CD4-positive, alpha-beta T cell treated with Interleukin-1 beta for 1 hour (primary cell): ENCODE measurements at places on chromosomes 12 and 14.

GRCh38 chr12:80838708-80839107 lies 99.0 kb downstream of the LIN7A start:
- DNase-seq = no peak

DNA sequence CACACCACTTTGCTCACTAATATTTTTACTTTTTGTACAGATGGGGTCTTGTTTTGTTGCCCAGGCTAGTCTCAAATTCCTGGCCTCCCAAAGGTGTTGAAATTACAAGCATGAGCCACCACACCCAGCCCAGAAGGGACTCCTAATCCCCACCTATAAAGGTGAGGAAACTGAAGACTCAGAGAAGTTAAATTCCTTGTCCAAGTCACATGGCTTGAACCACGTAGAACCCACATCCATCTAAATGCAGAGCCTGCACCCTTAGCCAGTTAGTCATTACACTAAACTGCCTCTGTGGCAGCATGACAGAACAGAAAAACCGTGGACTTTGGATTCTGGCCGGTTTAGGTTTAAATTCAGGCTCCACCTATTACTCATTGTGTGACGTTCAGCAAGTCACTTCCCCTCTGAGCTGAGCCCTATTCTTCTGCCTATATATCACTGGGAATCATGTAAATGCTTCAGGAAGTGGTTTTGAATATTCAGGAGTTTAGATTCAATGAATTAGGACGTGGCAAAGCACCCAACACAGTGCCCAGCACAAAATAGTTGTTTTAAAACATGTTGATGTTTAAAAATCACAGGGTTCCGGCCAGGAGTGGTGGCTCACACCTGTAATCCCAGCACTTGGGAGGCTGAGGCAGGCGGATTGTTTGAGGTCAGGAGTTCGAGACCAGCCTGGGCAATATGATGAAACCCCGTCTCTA lies 3.0 kb upstream of the CORO1C start:
- peak; percentile 10 for DNase-seq

DNA sequence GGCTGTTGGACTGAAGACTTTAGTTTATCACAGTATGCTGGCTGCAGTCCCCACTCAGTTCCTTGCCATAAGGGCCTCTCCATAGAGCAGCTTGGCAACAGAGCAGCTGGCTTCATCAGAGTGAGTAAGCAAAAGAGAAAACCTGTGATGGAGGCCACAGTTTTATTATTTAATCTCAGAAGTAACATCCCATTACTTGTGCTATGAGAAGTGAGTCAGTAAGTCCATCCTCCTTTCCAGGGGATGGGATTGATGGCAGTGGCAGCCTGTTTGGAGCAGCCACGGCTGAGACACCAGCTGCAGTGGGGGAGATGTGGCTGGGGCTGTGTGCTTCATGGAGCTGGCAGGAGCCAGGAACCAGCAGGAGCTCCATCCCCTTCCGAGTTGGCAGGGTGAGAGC lies 138.5 kb upstream of the SRRM4 start:
- no peak for DNase-seq

DNA sequence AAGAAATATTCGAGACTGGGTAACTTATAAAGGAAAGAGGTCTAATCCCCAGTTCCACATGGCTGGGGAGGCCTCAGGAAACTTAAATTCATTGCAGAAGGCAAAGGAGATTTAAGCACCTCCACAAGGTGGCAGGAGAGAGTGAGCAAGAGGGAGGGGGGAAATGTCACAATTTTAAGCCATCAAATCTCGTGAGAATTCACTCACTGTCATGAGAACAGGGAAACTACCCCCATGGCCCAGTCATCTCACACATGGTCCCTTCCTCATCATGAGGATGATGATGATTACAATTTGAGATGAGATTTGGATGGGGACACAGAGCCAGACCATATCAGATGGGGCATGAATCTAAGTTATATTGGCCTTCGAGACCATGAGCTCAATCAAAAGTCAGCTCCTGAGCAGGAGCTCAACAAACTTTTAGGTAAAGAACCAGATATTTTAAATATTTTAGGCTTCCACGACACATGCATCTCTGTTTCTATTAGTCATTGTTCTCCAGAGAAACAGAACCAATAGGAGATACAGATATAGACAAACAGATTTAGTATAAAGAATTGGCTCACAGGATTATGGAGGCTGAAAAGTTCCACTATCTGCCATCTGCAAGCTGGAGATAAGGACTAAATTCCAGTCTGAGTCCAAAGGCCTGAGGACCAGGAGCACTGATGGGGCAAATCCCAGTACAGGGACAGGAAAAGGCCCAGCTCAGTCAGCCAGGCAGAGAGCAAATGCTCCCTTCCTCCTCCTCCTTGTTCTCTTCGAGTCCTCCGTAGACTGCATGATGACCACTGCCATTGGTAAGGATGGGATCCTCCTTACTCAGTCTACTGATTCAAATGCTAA lies 24.9 kb downstream of the DGLUCY start:
- DNase-seq = peak; percentile 57

GRCh38 chr12:110179291-110179690 lies 55.1 kb downstream of the IFT81 start:
- no peak for DNase-seq
